ENCODE measurements at places on chromosomes 16 and 17.

DNA sequence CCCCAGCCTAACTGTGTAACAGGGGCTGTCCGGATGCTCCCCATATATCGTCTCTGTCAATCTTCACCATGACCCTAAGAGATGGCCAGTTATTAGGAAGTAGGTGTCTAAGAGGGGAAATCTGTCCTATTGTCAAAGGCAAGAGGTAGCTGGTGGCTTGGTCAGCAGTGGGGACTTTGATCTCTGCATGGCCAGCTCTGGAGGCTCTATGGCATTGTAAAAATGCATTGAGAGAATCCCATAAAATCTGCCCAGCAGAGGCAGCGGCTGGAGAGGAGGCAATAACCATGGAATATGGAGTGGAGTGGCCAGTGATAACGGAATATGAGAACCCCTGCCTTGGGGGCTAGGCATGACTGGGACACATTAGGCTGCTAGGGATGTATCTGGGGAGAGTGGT, 88.8 kb downstream of the MRM1 start:
- no peak for DNase-seq

DNA sequence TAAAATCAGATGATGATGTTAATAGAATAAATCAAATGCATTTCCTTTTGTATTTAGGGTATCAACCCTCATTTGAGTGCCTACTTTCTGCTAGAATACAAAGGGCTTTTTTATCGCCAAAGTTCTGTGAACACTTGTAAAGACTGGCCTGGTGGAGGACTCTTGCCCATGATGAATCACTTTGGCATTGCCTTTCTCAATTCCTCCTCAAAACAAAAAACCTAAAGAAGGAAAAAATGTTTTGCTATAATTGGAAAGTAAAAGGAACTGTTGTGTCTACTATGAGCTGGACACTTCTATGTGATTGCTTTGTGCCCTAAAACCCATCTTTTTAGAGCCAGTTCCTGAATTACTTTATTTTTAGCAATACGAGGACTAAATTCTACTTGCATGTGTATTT, 13.0 kb upstream of the DHRS11 start:
- DNase-seq = no peak

GRCh38 chr16:31714903-31715504, 158.6 kb upstream of the ZNF267 start:
- no peak for DNase-seq

- peak; percentile 26 for DNase-seq
Measured at GRCh38 chr17:76382351-76382802, 2.0 kb upstream of the SPHK1 start.

- no peak for DNase-seq
Measured at GRCh38 chr16:75236232-75236631, 15.2 kb downstream of the BCAR1 start.

- DNase-seq = no peak
Measured at GRCh38 chr17:48244121-48244711, 136.7 kb downstream of the SNX11 start.
